Right hindlimb (tissue), 1 donor: ENCODE measurements at places on chromosomes 3 and 15.

GRCh38 chr3:190130696-190131095 lies 10.0 kb upstream of the P3H2 start:
- DNase-seq: peak; percentile 73

- no peak for DNase-seq
These were observed 21.9 kb upstream of the PLSCR2 start for GRCh38 chr3:146491303-146491702.

DNA sequence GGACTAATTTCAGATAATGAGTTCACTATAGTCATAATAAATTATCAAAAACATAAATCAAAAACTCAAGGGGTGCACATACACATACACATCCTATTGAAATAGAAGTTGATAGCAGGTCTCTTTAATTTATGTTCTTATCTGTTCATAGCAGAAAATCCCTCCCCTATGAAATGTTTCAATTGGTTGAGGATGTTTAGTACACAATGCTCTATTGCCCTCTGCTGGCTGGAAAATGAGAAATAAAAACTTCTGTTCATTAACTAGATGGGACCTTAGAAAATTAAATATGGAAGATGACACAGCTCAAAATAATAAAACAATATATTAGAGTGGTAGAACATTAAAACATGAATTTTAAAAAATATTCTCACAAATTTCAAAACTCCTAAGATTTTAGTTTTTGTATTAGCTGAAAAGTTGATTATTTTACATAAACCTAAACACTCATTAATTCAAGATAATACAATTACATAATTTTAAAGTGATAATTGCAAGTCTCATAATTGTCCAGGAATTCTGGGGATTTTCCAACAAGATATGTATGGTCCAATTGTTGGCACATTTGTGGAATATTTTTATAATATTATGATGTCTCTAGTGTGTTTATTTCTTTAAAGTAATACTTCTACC lies 735.0 kb downstream of the ROBO1 start:
- DNase-seq: no peak

DNA sequence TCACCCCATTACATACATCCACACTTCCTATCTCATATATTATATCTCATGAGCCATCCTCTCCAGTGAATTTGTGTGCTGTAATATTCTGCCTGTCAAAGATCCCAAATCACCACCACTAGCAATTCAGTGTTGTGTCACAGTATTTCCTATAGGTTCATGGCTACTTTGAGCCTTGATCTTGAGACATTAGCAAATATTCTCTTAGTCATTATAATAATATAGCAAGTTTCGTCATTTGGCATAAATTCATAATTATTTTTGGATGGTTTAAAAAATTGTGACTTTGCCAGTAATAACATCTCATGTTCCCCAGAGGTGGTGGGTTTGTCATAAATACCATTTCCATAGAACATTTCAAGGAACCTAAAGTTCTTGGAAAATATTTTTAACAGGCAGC lies 47.7 kb downstream of the CMSS1 start:
- DNase-seq: no peak

DNA sequence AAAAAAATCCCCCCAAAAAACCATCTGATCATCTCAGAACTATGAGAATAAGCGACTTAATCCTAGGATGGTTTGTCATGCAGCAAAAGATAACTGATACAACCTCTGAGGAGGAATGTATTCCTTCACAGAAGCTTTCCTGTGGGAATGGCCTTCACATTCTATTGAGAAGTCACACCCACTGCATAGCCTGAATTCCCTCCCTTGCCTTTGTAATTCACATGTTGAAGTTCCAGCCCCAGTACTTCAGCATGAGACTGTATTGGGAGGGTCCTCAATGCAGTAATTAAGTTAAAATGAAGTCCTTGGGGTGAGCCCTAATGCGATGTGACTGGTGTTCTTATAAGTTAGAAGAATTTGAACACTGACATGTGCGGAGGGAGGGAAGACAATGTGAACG lies 395.2 kb downstream of the TUSC7 start:
- no peak for DNase-seq

DNA sequence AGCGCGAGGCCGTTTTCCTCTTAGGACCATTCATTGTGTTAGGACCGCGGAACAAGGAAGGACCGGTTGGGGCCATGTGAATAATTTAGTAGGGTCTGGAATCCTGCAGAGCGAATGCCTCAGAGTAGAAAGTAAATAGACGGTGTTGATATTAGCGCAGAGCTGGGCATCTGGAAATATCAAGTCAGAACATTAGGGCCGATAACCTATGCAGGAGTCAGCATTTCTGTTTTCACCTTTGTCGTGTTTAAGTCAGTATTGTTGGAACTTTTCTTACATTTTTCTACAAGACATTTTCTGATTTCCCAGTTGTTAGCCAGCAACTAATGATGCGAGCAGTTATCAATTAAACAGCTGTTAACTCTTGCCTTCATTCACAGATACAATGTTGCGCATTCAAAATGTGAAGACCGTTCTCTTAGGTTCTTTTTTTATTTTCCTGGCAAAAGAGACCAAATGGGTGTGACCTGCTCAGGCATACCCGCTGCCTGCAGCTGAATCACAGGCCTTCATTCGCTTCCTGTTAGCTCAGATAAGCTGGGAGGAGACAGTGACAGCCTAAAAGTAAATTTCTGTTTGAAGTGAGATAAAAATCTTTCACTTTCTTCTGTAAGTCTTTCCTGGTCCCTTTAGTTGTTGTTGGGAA lies 966 bp upstream of the PKM start:
- DNase-seq: no peak

DNA sequence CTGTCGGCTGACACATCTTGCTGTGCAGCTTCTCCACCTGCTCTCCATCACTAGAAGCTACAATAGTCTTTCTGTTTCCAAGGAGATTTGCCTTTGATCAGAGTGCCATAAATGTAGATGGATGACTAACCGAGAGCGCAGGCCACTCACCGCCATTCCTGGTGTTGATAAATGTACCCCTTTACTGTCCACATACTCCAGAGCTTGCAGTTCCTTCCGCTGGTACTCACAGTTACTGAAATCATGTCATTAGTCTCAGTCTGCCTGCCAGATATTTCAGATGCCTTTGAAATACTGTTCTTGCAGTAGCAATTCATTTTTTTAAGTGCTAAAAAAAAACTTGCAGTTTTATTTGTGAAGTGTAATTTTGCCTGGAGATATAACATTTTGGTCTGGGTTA lies 72.3 kb downstream of the BLM start:
- no peak for DNase-seq

DNA sequence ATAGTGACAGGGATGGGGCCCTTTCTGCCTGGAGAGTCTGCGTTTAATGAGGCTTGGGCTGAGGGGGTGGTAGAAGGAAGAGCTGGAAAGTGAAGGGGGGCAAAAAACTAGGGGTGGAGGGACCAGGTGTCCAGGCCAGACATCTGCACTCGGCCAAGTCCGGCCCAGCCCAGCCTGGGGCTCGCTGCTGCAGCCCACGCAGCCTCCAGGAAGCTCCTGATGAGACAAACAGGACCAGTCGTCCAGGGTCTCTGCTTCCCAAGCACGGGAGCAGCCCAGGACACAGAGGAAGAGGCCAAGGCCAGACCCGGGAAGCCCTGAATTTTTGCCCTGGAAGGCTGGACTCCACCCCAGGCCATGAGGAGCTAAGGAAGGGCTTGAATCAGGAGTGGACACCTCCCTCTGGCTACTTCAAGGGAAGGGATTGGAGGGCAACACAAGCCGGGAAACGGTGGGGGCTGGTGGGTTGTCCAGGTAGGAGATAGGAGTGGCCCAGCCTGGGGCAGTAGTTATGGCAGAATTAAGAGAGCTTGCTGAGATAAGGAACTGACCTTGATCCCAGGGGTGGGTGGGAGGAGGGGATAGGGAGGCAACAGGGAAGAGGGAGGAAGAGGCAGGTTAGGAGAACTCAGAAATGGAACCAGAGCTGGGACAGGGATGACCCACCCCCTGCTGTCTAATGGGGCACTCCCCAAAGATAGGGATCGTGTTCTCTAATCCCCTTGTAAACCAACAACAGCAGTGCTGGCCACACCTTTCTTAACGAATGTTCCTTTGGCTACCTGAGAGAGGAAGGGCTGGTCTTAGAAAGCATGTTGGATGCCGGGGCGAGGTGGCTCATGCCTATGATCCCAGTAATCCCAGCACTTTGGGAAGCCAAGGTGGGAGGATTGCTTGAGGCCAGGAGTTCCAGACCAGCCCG lies 89.5 kb downstream of the ANP32A start:
- peak; percentile 77 for DNase-seq

DNA sequence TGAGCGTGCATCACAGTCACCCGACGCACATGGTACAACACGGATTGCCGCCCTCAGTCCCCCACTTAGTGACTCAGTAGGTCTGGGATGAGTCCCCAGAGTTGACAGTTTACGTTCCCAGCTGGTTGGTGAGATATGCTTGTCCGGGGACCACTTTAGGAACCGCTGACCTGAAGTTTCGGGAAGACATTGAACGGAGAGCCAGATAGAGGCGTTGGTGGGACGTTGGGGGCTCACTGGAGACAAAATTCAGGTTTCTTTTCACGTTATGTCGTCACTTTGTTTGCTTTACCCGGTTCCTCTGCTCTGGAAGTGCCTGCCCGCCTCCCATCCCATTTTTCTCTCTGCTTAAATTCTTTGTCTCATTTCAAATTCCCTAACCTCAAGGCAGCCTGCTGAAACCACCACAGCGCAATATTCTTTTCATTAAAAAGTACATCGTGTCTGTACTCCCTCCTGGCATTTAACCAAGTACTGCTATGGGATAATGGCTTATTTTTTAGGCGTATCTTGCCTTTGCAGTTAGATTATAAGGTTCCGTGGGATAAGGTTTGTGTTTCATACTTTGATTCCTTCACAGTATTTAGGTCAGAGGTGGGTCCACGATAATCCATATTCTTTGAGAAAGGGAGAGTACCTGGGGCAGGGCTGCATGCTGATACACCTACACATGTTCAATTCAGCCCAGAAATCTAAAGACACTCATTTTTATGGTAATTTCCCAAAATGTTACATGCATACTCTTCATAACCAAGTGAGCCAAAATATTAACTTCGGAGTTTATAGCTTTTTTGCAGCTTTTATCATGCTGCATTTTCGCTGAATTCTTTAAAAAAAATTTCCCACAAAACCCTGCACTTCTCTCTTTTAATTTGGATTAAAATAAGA lies 921 bp downstream of the LMLN start:
- no peak for DNase-seq

GRCh38 chr3:23671851-23672589 lies 133.7 kb upstream of the UBE2E1 start:
- DNase-seq: peak; percentile 41

DNA sequence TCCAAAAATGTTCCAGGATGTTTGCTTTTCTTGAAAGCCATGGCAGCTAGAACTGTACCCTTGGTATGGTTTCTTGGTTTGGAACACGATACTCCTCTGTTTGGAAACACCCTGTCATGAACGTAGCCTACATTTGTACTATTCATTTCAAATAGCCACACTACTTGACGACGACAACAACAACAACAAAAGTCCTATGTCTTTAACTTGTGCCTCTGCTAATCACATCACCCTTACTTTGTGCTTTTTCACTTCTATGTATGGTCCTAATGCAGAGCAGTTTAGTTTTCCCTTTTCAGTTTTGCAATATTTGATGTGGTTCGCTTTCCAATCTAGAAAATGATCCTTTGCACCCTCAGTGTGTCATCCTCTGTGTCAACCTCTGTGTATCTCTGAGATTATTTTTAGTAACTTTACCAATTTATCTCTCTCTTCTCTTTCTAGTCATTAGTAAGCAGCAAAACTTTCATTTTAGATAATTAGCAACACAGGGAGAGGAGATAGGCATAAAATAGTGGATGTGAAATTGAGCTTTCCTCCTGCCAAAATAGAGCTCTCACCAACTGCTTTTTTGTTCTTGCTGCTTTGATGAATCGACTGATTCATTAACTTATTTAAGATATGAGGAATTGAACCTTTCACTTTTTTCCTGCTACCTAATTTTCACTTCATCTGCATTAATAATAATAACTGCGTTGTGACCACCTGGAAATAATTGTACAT lies 44.1 kb upstream of the TP63 start:
- no peak for DNase-seq

- DNase-seq: no peak
These were observed 107.5 kb downstream of the RASA2 start for GRCh38 chr3:141594357-141594756.

DNA sequence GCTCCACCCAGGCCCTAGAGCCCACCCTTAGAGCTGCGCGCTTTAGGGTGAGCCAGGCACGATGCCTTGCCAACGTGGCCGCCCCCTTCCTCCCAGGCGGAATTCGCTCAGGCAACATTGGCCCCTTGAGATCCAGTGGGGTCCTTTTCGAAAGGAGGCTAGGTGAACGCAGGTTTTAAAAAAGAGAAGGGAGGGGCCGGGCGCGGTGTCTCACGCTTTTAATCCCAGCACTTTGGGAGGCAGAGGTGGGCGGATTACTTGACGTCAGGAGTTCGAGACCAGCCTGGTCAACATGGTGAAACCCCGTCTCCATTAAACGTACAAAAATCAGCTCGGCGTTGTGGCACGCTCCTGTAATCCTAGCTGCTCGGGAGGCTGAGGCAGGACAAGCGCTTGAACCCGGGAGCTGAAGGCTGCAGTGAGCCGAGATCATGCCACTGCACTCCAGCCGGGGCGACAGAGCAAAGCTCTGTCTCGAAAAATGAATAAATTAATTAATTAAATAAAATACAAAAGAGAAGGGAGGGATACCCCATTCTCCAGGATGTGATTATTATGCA lies 984 bp upstream of the RPP25 start:
- DNase-seq: no peak

GRCh38 chr3:8882642-8883041 lies 80.6 kb downstream of the RAD18 start:
- DNase-seq: no peak

- DNase-seq: no peak
These were observed 36.9 kb upstream of the RAF1 start for GRCh38 chr3:12700800-12701199.

DNA sequence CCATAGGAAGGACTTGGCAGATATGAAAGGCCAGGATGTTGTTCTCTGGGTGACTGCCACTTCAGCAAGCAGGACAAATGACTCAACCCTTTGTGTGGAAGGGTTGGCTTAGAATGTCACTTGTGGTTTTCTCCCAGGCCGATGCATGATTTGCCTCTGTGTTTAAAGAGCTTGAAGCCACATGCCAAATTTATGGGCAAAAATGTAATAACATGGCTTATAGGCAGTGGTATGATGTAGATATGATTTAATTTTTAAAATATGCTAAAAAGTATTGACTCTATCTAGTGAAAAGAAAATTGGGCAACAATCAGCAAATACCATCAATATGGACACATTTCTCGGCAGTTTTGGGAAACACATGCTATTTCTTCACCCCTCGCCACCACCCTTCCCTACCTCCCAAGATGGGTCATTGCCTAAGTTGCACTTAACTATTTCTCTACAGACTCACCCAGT lies 114.6 kb downstream of the CYP19A1 start:
- no peak for DNase-seq

GRCh38 chr15:47541562-47541961 lies 175.7 kb upstream of the SEMA6D start:
- no peak for DNase-seq
